GM20000 (cell line): ENCODE measurements at places on chromosomes 11 and 22.
A peak's percentile ranks its signal among the peaks of the same experiment; 100 is the strongest.

- DNase-seq, result no peak
Measured at GRCh38 chr11:15145151-15145550, 30.4 kb downstream of the INSC start.

- no peak for DNase-seq
Measured at GRCh38 chr11:128506999-128507611, 80.3 kb downstream of the ETS1 start.

DNA sequence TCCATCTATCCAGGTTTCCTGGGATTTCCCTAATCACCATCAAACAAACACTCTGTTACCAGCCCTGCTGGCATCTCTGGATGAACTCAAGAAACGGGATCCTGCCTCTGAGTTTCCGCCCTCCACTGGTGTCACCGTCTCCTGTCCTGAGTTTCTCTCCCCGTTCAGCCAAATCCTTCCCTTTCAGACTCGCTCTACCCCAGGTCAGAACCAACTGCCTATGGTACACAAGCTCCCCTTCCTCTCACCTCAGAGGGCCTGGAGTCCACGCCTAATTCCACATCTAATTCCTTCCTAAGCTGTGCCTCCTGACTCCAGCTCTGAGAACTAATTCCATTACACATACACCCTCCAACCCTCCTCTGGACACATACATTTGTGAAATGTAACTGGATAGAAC, 96.1 kb downstream of the SHANK2 start:
- DNase-seq, result no peak

GRCh38 chr11:125514336-125515101, 18.5 kb upstream of the FEZ1 start:
- peak; percentile 44 for DNase-seq

DNA sequence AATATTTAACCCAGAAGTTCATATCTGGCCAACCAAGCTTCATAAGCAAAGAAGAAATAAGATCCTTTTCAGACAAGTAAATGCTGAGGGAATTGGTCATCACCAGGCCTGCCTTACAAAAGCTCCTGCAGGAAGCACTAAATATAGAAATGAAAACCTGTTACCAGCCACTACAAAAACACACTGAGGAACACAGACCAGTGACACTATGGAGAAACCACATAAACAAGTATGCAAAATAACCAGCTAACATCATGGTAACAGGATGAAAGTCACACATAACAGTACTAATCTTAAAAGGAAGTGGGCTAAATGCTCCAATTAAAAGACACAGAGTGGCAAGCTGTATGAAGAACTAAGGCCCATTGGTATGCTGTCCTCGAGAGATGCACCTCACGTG, 311.4 kb downstream of the DYNC2H1 start:
- DNase-seq, result no peak

- DNase-seq, result no peak
Measured at GRCh38 chr11:7982582-7983119, 4.5 kb upstream of the EIF3F start.
